ENCODE measurements at places on chromosomes 7 and 10. TPM values are rescaled to one million over a fixed set of nuclear protein-coding genes. Genes with fewer than 3 reads are reported as not detected.

The CCL24 gene
- not detected for total RNA-seq

GRCh38 chr10:106537866-106538265 lies 626.6 kb downstream of the SORCS1 start:
- no peak for DNase-seq

GRCh38 chr10:83871187-83872081 lies 267.9 kb upstream of the GHITM start:
- DNase-seq = peak; percentile 83

DNA sequence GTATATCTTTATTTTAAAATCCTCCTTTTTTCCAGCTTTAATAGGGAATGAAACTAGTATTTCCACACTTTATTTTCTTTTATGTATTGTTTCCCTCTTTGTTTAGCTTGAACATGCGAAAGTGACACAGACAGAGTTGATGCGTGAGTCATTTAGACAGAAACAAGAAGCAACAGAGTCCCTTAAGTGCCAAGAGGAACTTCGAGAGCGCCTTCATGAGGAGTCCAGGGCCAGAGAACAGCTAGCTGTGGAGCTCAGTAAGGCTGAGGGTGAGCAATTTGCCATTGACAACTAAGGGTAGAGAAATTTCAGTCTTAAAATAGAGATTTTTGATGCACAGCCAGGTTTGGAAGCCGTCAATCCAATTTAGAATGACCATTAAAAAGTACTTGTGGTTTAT lies 73.1 kb downstream of the CYP51A1 start:
- DNase-seq = peak; percentile 15

DNA sequence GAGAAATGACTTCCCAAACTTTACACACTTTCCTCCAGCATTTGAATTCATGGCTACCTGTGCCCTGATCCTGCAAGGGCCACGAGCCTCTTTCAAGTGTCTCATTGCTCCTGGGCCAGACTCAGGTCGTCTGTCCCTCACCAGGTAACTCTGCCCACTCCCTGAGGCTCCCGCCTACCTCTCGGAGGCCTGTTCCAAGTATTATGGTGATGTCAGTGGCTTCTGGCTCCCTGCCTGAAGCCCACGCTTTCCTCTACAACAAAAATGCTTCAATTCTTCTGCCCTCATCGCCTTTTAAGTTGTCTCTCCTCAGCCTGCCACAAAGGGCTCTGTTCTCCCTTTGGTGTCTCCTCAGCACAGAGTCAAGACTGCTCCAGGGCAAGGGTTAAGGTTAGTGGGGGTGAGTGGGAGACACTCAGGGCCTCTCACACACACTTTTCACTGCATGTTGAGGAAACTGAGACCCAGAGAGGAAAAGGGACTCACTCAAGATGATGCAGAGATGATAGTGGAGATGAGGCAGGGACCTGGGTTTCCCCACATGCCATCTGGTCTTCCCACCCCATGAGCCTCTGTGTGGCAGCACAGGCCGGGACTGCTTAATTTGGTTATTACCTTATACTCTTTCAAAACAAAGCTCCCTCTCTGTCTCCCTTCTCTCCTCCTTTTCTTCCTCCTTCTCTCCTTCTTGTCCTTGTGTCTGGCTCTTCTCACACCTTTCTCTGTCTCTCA lies 28.3 kb upstream of the EGR2 start:
- peak; percentile 8 for DNase-seq

GRCh38 chr10:33334153-33334804 lies at the start of gene NRP1:
Gene NRP1, minus strand, starts transcription at chr10:33334667. Its CDS starts 285 bp downstream, at chr10:33334382.
- no peak for DNase-seq

DNA sequence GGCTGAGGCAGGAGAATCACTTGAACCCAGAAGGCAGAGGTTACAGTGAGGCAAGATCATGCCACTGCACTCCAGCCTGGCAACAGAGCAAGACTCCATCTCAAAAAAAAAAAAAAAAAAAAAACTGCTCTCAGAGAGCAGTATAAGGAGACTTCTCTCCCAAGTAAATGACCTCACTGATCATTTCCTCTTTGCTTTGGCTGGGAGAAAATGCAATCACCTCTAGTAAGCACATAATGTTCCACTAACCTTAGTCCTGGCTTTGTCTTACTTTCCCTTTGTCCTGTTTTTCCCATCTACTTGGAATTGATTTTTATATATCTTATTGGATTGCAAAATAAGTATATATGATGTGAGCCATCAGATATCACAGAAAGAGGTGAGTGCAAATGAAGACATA lies 2.5 kb downstream of the SLC25A13 start:
- DNase-seq = no peak

DNA sequence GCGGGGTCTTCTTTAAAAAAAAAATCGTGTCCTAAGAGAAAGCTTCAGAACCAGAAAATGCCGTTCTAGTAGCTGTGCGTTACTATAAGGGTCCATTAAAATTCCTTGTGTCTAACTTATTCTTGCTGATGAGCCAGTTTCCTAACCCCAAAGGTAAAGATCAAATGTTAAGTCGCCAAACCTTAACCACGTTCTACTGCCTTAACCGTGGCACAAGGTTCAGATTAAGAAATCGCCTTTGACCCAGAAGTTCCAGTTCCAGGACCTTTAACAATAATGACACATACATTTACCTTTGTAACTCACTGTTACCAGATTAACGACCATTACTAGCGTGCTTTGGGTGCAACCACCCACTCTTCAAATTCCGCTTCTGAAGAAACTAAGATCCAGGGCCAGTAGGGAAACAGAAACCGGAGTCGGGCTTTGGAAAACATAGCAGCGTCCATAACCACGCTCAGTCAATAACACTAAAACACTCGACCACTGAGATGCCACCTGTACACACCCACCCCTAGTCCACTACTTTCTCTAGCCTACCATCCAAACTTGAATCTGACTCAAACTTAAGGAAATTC lies 620 bp downstream of the BET1 start:
- DNase-seq = no peak

- DNase-seq = no peak
These were observed 32.1 kb downstream of the NRP1 start for GRCh38 chr10:33302208-33302829.

Measured in MCF 10A (cell line).